ENCODE measurements at places on chromosomes 5 and 9. TPM values are rescaled to one million over a fixed set of nuclear protein-coding genes. Genes with fewer than 3 reads are reported as not detected.
A peak's percentile ranks its signal among the peaks of the same experiment; 100 is the strongest.

The RABEPK gene
- polyA plus RNA-seq, result 21.1 TPM

The SLC9A3 gene
- polyA plus RNA-seq, result 60.6 TPM

The SLCO6A1 gene
- polyA plus RNA-seq, result not detected

The FGD3 gene
- 6.5 TPM for polyA plus RNA-seq

The OLFML2A gene
- polyA plus RNA-seq, result 18.7 TPM

GRCh38 chr5:57007344-57007743 is 55.4 kb upstream of the MIER3 start:
- no peak for DNase-seq

DNA sequence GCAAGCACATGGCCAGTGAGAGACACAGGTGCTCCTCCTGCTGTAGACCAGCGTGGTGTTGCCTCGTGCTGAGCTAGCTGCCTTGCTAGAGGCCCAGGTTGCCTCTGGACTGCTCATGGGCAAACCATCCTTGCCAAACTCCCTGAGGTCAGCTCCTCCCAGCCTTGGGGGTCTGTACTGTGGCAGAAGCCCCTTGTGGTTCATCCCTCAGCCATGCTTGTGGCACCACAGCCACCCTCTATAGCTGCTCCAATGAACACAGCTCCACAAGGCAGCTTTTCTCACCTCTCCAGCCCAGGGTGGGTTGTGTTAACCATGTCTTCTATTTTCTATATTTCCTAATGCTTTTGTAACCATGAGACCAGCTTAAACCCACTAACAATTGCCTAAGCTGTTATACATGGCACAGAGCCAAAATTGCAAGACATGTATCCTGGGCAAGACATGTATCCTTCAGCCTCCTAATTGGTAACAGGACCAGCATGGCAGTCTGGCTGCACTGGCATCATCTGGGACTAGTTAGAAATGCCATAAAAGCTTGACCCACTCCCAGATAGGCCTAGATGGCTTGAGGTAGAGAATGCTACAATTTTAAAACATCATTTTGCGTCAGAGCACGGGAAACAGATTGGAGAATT is 183.1 kb upstream of the S1PR3 start:
- DNase-seq, result no peak

DNA sequence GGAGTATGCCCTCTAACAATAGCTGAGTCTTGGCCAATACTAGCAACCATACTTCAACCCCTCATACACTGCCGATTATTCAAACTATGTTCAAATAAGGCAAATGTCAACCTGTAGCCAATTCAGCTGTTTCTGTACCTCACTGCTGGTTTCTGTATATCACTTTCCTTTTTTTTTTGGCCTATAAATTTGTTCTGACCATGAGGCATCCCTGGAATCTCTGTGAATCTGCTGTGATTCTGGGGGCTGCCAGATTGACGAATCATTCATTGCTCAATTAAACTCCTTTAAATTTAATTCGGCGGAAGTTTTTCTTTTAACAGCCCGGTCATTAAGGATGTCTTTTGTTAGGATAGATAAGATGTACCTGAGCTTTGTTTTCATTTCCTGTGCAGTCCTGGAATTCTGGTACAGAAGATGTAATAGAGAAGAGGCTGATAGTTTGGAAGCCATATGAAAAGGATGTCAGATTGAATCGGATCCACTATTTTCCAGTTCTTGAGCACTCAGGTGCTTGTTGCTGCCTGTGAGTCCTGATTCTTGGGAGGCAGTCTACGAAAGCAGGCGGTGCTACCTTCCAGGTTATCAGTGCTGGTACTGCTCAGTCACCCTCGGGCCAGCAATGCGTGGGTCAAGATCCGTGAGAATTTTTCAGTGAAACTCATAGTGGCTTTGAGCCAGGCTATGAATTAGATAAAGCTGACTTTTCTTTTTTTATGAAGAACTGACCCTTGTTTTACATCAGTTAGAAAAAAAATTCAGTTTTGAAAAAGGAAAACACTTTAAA is 106.2 kb upstream of the TUT7 start:
- no peak for DNase-seq

DNA sequence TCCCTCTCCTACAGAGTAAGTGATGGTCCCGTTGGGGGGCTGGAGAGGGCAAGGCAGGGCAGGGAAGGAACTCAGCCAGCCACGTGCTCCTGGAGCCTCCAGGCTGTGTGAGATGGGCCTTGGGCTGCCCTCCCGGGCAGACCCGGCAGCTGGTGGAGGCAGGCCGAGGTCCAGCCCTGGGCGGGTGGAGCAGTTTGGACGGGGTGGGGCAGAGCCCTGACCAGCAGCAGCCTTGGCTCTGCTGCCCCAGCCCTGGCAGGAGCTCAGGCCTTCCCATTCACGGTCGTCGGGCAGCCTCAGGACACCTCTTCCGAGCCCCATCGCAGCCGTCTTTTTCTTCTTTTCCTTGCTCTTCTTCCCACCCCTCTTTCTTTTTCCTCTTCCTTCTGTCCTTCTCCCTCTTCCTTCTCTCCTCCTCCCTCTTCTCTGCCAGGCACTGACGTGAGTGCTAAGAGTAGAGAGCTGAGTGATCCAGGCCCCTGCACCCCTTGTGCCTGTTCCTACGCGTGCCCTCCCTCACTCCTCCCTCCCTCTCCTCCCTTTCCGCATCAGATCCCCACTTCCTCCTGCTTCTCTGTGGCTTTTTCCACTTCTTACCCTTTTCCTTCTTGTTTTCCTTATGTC is 42.8 kb downstream of the AMBP start:
- no peak for DNase-seq

DNA sequence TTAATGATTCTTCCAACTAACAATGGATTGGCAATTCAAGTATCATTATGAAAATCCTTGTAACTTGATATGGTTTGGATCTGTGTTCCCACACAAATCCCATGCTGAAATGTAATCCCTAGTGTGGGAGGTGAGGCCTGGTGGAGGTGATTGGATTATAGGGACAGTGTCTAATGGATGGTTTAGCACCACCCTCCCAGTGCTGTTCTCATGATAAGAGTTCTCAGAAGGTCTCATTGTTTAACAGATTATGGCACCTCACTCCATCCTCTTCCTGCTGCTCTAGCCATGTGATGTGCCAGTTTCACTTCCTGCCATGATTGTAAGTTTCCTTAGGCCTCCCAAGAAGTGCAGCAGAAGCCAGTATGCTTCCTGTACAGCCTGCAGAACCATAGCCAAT is 1116.2 kb upstream of the EDIL3 start:
- no peak for DNase-seq

- no peak for DNase-seq
Measured at GRCh38 chr9:98580956-98581355, 127.8 kb downstream of the GABBR2 start.

DNA sequence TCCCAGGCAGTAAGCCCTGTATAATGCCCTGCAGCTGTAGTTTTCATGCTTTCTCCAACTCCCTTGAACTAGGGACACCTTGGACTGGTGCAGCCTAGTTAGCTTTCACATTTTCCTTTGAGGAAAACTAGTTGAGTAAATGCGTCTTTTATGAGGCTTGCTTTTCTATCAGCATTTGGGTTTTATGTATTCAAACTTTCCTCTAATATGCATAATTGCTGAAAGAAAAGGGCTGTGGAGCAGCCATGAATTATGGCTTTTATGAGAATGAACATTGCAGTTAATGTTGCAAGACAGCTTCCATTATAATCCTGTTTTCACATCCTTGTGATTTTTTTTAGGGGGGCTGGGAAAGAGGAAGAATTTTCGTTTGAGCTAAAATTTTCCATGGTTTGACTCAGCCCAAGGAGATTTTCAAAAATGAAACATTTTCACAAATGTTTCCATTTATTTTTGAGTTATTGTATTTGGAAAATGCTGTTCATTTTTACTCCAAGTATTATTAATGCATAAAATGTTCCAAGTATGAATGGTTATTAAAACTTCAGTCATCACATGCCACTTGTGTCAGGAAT is 57.9 kb upstream of the PPP3R2 start:
- DNase-seq, result peak; percentile 18

DNA sequence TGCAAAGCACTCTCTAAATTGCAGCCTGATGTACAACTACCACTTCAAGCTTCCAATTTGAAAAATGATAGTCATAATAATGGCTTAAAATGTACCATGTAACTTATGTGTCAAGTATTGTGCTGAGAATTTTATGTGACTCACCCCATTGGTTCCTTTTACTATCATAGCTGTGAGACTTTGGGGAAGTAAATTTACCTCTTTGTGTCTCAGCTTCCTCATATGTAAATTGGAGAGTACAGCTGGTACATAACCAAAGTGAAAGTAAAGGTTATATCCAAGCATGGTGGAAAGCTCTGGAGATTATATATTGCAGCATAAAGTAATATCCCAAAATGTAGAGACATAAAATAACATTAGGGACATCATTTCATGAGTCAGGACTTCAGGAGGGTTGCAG is 2200.4 kb upstream of the C9orf72 start:
- no peak for DNase-seq

GRCh38 chr9:106869458-106869857 is 6.5 kb downstream of the ZNF462 start:
- no peak for DNase-seq

- DNase-seq, result no peak
Measured at GRCh38 chr9:72361217-72361616, 3.8 kb downstream of the ZFAND5 start.

DNA sequence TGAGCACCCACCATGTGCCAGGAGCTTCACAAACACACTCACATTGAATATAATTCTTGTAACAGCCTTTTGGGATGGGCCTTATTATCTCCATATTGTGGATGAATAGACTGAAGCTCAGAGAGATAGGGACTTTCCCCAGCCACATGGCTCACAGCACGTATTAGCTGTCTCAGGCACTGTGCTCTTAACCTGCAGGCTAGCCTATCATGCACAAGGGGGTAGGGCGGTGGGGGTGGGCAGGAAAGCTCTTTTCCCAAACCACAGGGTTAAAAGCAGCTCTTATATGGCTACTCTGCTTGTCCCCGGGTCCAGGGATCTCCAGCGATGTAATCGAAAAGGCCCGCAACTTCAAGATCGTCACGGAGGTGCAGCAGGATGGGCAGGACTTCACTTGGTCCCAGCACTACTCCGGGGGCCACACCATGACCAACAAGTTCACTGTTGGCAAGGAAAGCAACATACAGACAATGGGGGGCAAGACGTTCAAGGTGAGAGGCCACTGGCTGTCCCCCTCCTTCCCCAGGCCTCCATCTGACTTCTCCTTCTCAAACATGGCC is 2.6 kb downstream of the FABP6 start:
- no peak for DNase-seq

DNA sequence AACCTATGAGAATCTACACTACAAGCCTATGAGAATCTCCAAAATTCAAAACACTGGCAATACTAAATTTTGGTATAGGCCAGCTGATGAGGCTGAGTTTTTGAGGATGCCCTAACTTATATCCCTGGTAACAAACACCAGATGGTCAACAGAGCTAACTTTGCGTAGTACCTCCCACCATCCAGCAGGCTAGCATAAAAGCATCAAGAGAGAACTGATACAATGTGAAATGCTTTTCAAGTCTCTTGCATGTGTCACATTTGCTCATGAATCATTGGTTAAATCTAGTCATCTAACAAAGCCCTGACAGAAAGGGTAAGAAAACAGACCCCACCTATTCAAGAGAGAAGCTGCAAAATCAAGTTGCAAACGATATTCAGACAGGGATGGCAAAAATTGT is 1609.7 kb upstream of the CDH9 start:
- DNase-seq, result no peak

- no peak for DNase-seq
Measured at GRCh38 chr9:20985851-20986600, 45.4 kb downstream of the HACD4 start.

DNA sequence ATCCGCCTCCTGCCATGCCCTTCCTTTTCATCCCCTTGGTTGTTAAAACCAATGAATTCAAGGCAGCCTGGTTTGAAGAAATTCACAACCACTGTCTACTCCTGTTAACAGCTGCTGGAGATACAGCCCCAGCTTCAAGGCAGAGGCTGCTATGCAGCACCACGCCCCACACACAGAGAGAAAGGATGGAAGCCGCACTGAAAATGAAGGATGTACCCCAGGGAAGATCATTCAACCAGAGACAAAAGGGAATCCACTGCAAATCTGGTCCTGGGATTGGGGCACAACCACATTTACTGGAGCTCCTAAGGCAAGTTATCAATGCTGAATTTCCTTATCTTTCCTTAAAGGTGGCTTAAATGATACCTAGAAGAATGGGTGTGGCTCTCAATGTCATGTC is 58.7 kb downstream of the DPYSL3 start:
- DNase-seq, result no peak
